Cardiac muscle cell (in vitro differentiated cells and primary cell): ENCODE measurements at places on chromosomes 16 and 17.

DNA sequence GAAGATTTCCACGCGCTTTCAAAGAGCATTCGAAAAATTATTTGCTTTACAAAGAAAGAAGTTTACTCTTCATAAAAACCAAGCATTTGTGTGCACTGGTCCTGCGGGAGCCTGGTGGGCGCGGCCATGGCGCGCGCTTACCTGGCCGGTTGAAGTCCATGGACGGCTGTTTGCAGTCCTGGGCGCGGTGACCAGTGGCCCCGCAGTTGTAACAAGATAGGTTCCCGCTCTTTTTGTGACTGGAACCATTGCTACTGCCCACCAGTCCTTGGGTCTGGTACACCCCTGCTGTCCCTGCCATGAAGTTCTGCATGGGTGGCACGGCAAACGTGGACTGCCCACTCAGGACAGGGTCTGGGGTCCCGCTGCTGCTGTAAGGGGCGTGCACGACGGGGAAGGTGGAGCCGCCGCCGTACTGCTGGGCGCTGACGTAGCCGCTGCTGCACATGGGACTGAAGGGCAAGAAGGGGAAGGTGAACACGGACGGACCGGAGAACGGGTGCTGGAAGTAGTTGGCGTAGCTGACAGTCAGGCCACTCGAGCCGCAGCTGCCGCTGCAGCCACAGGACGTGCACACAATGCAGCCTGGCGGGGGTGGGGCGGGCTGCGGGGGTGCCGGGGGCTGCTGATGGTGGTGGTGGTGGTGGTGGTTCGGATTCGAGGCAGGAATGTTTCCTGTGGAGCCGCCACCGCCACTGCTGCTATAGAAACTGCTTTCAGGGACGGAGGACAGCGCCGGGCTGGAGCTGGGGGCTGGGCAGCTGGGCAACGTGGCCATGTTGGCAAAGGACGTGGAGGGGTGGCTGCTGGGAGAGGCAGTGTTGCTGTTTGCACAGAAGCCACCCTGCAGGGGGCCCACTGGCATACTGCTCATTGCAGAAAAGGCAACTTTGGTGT, 19.5 kb downstream of the MAP1LC3B start:
- no peak for DNase-seq

DNA sequence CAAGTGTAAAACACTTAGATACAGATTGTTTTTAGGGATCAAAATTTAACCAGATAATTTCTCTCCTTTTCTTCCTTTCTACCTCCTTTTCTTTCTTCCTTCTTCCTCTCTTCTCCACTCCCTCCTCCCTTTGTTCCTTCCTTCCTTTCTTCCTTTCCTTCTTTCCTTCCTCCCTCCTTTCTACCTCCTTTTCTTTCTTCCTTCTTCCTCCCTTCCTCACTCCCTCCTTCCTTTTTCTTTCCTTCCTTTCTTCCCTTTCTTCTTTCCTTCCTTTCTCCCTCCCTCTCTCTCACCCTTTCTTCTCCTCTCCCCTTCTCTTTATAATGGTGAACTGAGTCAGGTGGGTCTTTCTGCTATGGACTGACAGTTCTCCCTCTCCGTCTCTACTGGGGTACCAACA, 397.5 kb upstream of the CDH11 start:
- no peak for DNase-seq

DNA sequence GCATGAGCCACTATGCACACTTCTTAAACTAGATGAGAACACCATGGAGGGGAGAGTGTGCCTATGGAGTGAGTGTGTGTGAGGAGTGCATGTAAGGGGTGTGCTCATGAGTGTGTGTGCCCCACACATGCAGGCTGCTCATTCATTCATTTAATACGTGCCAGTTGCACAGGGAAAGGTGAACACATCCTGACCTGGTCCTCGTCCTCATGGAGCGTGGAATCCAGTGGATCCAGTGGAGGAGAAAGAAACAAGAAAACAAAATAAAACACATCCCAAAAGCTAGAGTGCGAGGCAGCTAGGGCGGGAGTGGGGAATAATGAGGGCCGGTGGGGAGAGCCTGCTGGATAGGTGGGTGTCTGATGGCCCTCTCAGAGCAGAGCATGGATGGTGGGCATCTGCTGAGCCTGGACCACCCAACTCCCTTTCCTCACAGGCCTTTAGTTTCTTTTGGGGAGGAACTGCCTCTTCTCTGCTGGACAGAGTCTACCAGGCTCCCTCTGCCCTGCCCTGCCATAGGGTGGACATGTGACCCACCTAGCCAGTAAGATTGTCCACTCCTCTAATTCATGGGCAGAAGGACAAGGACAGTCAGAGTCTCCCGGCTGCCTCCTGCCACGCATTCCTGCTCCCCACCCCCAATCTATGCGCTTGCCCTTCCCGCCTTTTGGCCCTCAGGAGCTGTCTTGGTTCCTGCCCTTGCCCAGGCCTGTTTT, 204.3 kb downstream of the RAB11FIP4 start:
- no peak for DNase-seq

- DNase-seq, result no peak
Measured at GRCh38 chr16:76204249-76204648, 73.0 kb upstream of the CNTNAP4 start.

DNA sequence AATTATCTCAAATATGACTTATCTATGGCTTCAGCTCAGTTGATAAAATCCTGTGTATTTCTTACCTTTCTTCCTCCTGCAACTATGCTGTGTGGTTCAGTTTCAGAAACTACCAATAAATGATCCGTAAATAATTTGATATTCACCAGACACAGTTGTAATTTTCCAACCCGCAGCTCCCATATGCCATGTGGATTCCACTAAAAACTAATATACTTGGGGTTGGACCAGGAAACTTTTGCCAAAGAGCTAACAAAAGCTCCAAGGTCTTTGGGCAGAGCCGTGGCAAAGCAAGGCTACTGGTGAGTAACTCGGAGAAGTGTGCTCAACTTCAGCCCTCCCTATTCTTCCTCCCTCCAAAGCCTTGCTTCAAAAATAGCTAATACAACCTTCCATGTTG, 2.3 kb upstream of the CHST6 start:
- no peak for DNase-seq

DNA sequence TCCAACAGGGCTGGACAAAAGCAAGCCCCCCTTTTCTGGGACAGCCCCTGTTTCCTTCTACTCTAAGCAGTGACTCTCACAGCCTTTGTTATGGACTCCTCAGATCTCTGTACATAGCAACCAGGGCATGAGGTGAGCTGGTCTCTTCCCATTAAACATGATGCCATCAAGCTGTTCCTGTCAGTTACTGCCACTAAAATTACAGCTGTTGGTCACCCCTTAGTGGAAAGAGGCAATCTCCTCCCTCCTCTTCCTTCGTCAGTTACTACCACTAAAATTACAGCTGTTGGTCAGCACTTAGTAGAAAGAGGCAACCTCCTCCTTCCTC, 95.2 kb upstream of the SMIM36 start:
- DNase-seq, result no peak

- no peak for DNase-seq
Measured at GRCh38 chr17:65430209-65430833, 131.1 kb downstream of the AXIN2 start.

DNA sequence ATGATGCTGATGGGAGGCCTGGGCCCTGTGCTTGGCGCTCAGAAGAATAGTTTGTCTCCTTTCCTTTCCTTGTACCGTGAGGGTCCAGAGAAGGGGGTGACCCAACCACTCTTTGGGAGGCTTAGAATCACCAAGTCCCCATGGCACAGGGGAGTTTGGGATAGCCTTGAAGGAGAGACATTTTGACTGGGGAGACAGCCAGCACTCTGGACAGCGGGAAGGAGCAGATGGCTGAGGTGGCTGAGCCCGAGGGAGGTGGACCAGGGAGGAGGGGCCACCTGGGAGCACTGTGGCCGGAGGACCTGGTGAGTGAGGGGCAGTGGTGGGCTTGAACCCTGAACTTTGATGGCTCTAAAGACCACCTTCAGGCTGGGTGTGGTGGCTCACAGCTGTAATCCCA, 18.2 kb downstream of the MGAT5B start:
- no peak for DNase-seq

DNA sequence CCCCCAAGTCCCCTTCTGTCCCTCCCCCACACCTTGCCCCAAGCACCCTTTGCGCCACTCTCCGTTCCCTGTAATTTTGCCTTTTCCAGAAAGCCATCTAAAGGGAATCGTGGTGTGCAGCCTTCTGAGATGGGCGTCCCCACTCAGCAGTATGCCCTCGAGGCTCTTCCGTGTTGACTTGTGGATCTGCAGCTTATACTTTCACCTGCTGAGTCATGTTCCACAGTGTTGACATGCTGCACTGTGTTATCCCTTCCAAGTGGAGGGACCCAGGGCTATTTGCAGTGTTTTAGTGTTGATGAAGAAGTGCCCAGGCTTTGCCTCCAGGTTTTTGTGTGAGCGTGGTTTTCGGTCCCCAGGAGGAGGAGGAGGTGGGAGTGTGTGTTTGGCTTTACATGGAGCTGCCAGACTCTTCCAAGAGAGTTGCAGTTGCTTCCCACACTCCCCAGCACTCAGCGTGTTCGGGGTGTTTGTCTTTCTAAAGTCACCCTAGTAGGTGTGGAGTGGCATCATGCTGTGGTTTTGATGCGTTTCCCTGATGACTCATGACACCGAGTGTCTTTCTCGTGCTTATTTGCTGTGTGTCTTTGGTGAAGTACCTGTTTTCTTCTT, 32.1 kb upstream of the JPT2 start:
- no peak for DNase-seq

GRCh38 chr16:2752850-2753732, 653 bp downstream of the SRRM2 start:
- DNase-seq, result peak; percentile 87

DNA sequence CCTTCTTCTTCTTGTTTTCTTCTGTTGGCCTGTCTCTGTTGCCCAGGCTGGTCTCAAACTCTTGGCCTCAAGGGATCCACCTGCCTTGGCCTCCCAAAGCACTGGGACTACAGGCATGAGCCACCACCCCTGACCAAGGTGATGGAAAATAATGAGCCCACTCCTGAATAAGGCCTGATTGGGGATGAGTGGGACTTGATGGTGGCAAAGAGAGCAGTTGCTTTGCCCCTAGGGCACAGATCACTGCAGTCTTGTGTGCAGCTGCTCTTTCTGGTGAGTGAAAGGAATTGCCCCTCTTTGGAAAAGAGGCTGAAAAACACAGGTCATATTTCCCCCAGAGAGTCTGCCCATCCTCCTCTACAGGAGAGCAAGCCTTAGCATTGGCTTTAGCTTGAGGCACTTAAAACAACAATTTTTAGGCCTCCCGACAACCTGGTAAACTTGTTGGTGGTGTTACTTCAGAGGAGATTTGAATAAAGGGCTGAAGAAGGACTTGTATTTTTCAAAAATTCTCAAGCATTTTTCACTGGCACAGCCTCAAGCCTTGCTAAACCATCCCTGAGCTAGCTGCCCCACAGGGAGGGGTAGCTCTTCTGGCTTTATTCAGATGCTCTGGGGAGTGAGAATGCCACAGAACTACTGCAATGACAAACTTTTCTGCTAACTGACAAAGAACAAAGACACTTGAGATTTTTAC, 6.1 kb upstream of the PDP2 start:
- no peak for DNase-seq

DNA sequence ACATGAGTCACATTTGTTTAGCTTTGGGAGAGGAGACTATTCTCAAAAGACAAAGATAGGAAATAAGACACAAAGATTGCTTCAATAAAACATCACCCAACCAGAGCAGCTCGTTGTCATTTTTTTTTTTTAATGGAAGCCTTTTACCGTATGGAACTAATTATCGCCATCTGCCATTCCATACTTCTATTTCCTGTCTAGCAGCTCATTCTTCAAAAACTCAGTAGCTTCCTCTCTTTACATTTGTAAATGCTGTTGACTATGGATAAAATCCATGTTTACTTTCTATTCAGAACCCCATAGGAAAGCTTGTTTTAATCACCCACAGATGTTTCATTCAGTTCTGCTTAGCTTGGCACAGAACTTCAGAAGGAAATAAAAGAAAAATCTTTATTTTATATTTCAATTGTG, 110.0 kb upstream of the PSMD7 start:
- peak; percentile 29 for DNase-seq

GRCh38 chr16:49658531-49658930, 197.4 kb downstream of the ZNF423 start:
- DNase-seq, result no peak

GRCh38 chr16:57462978-57463362, 491 bp downstream of the POLR2C start:
- peak; percentile 19 for DNase-seq

DNA sequence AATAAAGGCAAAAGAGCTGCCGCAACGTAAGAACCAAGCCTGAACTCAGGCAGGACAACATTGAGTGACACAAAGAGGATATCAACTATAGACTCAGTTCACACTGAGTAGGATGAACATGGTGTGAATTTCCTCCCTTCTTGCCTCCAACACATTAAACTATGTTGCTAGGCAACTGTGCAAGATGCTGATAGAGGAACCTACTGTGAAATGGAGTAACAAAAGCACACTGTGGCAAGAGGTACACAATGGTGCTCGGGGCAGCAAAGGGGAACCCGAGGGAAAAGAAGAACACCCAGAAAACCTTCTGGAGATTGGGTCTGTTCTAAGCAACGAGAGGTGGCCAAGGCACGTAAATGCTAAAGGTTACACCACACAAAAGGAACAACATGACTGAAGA, 34.1 kb downstream of the GRB2 start:
- DNase-seq, result no peak

DNA sequence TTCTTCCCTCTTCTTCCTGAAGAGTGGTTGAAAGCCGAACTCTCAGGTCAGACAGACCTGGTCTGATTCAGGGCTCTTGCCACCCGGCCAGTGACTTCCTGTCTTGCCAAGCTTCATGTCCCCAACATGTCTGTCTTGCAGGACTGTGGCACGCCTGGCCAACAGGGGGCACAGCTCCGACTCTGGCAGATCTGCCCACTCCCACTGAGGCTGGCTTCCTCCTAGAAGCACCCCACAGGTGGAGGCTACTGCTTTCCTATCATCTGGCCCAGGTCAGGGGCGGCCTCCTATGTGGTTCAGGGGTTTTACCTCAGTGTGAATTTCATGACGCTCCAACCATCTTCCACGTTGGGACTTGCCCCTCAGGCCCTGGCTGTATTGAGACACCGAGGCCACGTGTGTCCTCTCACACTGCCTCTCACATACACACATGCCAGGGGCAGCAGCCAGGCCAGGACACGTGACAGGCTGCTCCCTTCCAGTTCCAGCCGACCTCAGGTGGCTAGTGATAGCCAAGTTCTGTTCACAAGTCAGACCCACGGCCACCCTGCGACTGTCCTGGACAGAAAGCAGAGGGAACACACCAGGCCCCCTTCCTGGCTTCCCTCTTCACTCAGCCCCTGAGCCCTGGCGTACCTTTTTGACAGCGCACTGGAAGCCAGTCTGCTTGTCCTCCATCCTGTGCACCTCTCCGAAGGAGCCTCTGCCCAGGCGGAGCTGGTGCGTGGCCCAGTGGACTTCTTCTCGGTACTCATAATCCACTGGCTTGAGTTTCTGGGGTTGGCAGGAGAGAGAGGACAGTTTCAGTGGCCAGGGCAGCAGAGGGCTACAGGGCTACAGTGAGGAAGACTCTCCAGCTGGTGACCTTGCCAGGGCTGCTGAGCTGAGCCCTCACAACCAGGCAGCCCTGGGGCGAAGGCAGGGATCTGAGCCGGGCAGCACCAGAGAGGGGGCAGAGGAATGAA, 22.6 kb upstream of the SPATA32 start:
- no peak for DNase-seq

GRCh38 chr17:61307905-61308886, 91.4 kb upstream of the TBX2 start:
- DNase-seq, result peak; percentile 91

- DNase-seq, result no peak
Measured at GRCh38 chr17:77419547-77420094, 278.9 kb downstream of the SEC14L1 start.
